ENCODE measurements at places on chromosomes 5 and 9. TPM values are rescaled to one million over a fixed set of nuclear protein-coding genes. Genes with fewer than 3 reads are reported as not detected.

- DNase-seq: no peak
These were observed 176.3 kb upstream of the PTGER4 start for GRCh38 chr5:40503439-40503838.

The KIF4B gene
- total RNA-seq: 0.14 TPM

DNA sequence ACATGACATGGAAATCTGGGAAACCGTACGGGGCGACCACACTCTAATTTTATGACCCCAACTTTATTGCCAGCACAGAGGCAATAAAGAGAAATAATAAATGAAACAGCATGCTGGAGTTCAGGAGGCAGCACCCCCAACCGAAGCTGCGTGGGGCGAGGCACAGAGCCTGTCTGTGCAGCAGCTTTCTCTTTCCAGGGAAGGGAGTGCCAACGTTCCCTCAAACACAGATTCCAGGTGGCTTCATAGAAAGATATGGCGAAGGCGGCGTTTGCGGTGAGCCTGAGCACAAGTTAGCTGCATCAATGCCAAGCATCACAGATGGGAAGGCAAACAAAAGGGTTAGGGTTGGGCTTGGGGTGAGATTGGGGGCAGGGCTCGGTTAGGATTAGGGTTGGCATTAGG is 114.8 kb downstream of the HSD17B3 start:
- DNase-seq: no peak

The FAT2 gene
- 0.32 TPM for total RNA-seq

The RANBP3L gene
- total RNA-seq: not detected

The SPAAR gene
- total RNA-seq: not detected

The CD274 gene
- total RNA-seq: 0.67 TPM

- DNase-seq: no peak
These were observed 1.4 kb upstream of the CSNK1A1 start for GRCh38 chr5:149552553-149553160.

GRCh38 chr9:74887981-74888370 is 255 bp upstream of the TRPM6 start:
- no peak for DNase-seq

DNA sequence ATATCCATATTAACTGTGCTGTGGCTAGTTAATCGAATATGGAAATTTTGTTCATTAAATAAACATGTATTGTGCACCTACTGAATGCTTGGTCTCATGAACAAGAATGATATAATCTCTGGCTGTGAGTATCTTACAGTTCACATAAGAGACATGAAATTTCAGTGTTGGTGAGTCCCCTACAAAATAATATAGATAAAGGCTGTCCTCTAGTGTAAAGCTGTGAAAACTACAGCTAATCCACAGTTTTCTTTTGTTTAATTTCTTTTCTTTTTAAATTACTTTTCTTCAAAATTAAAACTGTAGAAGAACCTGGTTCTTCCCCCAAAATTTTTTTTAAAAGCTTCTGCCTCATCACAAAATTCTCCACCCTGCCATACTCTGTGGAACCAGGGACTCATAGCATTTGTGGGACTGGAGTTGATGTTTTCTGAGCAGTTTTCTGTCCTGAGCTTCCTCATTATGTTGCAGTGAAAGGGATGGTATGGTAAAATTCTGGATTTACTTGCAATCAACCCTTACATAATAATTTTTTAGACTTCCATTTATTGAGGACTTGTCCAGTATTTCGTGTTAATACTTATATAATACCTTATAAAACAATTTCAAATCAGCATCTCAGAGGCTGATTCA is 135.0 kb downstream of the STK32A start:
- DNase-seq: no peak

The HTR4 gene
- not detected for total RNA-seq

DNA sequence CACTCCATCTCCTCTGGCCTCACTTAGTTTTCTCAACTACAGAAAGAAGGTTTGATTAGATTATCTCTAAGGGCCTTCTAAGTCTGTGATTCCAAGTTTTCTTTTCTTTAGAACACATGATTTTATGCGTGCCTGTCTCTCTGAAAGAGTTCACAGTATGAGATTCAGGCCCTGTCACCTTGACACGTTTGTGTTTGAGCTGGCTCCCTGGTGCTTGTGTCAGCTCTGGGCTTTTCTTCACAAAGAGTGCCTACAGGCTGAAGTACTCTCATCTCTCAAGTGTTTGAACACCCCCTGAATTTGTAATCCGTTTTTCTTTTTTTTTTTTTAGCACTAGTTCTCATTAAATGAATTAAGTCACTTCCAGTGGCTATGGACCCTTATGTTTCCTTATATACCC is 306.9 kb upstream of the C9orf72 start:
- no peak for DNase-seq
